ENCODE measurements at places on chromosomes 1 and 21.

DNA sequence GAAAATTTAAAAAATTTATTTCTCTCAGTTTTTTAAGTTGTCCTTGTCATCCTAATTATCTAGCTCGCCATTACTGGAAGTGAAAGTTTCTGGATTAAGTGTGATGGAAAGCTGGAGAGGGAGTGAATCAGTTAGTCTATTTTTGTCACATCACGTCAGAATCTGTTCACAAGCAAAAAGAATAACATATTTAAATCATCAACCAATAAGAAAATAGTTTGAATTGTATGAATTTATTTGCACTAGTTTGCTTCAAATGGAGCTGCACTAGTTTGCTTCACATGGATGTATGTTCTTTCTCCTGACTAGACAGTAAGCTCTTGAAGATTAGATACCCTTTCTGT, 22.8 kb downstream of the PHC2 start:
- no peak for DNase-seq

- peak; percentile 59 for DNase-seq
Observed at GRCh38 chr1:230231774-230232145, 164.7 kb downstream of the GALNT2 start.

- DNase-seq, result no peak
Observed at GRCh38 chr1:245211035-245211749, 56.4 kb downstream of the KIF26B start.

GRCh38 chr1:66028035-66028434, 235.3 kb downstream of the PDE4B start:
- no peak for DNase-seq

DNA sequence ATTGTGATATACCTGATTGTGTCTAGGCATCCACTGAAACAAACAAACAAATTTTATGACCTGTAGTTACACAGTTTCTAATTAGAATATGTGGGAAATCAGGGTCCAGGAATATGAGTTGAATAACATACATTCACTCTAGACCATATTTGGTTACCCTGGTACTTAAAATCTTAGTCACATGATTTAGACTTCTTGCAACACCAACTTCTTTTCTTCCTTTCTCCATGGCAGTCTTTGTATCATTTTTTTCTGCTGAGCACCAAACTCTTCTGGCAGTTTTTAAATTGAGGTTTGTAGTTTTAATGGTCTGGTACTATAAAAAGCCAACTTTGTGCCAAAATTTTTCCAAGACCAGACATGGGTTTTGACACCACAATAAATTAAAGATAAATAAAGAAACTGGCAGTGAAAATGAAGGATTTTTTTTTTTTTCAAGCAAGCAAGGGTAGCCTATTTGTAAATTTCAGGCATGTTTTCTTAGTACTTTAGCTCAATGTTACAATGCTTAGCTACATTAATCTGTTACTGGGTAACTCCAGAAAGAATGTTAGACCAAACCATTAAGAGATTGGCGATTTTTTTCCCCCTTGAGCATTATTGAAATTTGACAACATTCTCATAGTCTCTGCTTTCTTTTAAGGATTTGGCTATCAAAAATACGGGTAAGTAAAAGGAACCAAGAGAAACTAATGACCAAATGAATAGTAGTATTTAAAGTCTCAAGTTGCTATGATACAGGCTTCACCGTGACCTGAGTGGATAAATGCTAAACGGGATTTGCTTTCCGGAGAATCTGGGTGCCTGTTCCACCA, 108.5 kb downstream of the NFIA start:
- no peak for DNase-seq

DNA sequence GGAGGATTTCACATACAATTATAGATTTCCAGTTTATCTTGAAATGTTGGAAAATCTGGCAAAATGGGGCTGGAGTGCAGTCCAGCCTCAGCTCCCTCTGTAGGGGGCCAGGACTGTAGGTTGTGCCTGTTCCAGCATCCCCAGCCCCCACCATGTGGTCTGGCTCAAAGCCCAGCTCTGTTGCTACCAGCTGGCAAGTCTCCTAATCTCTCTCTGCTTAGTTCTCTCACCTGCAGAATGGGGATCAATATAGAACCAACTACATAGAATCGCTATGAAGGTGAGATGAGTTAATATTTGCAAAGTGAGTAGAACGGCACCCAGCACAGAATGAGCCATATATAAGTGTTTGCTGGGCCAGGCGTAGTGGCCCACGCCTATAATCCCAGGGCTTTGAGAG, 50.0 kb upstream of the TARDBP start:
- DNase-seq, result no peak

GRCh38 chr1:169307176-169307575, 60.4 kb downstream of the NME7 start:
- DNase-seq, result no peak

Measured in astrocyte of the cerebellum (primary cell).